Mesothelial cell of epicardium (in vitro differentiated cells): ENCODE measurements at places on chromosomes 4 and X.

GRCh38 chr4:176906709-176907108, 114.0 kb upstream of the VEGFC start:
- DNase-seq: no peak

DNA sequence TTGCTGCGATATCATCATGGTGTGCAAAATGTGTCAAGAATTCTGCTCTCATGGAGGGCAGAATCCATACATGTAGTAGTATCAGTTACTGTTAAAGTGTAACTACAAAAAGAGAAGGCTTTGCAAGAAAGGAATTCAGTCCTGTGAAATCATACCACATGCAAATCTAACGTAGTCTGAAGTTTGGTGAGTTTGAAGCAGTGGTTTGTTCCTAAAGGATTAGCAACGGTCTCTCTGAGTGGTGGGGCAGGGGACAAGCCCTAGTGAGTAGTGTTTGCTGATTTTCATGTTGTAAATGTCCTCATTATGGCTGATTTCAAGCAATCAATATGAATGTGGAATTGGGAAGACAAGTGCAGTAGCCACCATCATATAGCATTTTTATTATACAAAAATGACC, 47.1 kb upstream of the CLNK start:
- no peak for DNase-seq

GRCh38 chr4:128227991-128228571, 59.5 kb downstream of the PGRMC2 start:
- DNase-seq: no peak

DNA sequence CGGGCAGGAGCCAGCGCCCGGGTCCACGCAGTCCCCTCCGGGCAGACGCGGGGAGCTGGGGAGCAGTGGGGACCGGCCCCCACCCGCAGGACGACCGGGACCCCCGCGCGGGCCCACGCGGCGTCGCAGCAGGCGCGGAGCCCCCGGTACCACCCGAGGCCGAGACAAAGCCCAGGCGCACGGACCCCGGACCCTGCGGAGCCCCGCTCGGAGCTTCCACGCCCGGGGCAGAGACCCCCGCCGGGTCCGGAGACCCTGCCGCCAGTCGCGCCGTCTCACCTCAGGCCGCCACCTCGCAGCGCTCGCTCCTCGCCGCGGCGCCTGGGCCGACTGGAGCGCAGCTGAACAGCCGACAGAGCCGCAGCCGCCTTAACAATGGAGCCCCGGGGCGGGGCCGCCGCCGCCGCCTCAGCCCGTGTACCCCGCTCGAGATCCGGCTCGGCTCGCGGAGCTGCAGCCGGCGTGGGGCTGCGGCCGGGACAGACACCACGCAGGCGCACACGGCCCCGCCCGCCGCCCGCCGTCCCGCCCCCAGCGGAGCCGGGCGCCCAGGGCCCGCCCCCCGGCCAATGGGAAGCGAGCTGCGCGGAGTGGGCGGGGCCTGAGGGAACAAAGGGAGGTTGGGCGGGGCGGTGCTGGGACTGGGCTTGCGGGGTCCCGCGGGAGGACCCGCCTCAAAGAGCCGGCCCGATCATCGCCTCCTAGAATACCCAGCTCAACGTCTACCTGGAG, at the start of gene AFAP1:
AFAP1 (minus strand) TSS at position 485 of the 732 bp plus-strand sequence. CDS start 67,783 bp downstream, outside the sequence.
- peak; percentile 92 for DNase-seq

- no peak for DNase-seq
Observed at GRCh38 chrX:45619290-45619689, 418.6 kb upstream of the DIPK2B start.

DNA sequence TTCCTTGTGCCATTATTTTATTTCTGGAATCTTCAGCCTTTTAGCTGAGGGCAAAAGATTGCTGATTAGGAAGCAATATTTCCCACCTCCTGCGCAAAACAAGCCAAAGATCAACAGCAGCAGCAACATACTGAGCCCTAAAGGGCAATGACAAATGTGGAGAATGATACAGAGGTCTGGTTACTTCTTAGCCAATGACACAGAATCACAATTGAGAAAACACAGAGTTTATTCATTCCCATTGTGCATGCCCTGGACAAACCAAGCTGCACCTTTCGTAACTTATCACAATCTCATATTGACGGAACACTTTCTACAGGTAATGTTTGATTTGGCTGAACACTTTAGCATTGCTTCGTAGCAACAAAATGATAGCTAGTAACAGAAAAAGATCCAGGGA, 13.4 kb downstream of the F9 start:
- DNase-seq: no peak

DNA sequence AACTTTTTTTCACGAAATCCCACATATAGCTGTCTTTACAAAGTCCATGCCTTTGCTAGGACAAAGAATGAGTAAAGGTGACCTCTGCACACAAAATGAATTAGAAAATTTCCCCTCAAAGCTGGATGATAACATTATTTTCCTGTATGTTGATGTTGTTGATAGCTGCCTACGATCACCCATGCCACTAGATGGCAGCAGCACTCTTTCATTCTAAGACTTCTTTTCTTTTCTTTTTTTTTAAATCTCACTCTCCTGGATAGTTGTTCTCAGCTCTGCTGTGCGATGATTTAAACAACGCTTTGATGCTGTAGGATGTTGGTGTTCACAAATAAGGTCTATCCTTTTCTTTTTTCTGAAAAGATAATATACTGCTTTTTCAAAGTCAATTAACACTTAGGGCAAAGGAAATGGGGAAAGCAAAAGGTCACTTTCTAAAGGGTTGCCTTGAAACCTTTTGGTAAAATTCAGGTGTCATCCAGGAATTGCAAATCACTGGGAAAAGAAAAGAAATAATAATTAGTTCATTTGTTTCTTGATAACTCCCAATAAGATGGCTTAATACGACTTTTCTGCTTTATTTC, 266.8 kb downstream of the C4orf33 start:
- peak; percentile 61 for DNase-seq

DNA sequence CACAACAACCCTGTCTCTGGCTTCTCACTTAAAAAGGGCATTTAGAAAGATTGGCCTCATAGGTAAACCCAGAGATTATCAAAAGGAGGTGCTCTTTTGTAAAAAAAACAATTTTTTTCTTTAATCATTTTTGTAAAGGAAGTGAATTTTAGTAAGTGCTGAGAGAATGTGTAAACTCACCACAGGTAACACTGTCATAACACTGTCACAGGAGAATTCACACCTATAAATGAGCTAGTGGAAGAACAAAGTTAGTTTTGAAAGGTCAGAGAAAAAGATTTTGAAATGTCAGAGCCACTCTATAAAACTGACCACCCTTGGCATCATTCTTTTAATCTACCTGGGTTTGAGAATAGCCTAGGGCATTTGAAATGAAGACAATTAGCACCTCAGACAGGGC, 3.3 kb upstream of the SH2D1A start:
- no peak for DNase-seq

- no peak for DNase-seq
Observed at GRCh38 chr4:28256295-28256694, 1395.7 kb downstream of the STIM2 start.

- no peak for DNase-seq
Observed at GRCh38 chr4:5993876-5994811, 24.1 kb downstream of the C4orf50 start.

DNA sequence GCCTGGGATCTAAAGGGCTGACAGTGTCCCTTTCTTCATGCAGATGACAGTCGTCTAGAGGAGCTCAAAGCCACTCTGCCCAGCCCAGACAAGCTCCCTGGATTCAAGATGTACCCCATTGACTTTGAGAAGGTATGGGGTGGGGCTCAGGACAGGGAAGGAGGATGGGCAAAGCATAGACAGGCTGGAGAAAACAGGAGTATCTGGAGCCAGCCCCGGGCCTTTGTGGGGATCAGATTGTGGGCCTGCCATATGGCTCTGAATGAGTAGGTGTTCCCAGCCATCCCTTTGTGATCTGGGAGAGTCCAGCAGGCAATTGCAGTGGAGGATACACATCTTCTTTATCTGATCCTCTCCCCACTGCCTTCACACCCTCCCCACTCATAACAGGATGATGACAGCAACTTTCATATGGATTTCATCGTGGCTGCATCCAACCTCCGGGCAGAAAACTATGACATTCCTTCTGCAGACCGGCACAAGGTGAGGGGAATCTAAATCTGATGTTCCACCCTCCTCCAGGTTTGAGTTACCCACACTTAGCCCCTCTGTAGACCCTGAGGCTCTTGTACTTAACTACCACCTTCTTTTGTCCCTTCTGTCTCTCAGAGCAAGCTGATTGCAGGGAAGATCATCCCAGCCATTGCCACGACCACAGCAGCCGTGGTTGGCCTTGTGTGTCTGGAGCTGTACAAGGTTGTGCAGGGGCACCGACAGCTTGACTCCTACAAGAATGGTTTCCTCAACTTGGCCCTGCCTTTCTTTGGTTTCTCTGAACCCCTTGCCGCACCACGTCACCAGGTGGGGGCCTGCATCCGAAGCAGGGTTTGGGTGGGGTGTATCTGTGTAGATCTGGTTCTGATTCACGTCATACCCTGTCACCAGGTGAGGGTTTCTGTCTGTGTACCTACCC, 5.8 kb upstream of the CDK16 start:
- DNase-seq: no peak

DNA sequence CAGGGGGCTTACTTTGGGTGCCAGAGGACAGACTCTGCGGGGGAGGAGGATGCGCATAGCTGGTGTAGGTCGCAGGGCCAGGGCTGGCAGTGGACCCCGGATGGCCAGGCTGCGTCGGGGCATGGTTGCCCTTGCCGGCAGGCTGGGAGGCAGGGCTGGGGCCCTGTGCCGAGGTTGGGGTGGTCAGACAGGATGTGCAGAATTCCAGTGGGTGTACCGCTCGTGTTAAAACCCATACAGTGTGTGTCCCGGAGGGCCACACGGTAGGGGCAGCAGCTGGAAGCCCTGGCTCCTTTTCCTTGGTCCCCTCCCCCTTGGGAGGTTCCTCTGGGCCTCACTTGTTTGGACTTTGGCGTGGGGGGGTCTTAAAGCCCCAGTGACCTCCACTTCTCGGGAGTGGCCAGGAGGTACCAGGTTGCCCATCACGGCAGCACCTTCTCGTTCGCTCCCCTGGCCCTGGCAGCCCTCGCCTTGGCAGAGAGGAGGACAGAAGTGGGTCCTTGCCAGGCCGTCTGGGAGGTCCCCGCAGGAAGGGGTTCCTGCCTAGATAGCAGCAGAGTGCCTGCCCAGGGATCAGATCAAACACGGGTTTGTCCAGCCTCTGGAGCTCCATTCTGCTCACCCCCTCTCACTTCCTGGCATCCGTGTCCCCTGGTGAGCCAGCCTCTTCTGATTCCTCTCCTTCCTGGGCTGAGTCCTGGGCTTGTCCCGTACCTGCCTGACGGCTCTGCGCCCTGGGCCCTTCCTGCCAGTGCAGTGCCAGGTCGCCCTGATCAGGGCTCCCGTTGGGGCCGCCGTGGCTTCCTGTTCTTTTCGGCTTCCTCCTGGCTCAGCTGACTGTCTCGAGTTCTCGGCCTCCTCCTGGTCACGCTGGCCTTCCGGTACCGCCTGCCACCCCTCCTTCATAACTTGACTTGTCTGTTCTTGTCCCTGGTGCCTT, 56.7 kb upstream of the HGFAC start:
- no peak for DNase-seq

DNA sequence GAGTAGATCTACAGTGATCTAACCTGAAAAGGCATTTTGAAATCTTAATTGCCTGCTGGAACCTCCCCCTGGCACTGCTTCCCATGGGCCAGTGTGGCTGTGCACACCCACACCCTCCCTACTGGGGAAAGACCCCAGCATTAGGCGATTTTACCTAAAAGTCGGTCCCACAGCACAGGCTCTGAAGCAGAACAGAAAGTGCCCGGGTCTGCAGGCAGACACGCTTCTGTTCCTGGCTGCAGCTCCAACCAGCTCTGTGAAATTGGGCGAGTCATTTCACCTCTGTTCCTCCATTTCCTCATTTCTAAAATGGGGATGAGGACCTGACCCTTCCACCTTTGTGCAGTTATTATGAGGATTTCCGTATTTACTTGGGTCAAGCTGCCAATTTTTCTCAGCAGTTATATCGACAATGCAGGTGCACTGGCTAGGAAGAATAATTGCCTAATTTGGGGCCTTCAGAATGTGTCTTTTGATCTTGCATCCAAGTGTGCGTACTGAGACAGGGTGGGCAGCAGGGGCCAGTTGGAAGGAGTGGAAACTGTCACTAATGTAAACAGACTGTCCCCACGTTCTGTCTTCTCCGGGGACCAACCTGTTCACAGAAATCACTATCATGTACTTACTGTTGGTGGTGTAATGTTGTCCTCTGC, 7.1 kb downstream of the KLF3 start:
- no peak for DNase-seq

- no peak for DNase-seq
Observed at GRCh38 chrX:104696667-104697066, 130.7 kb downstream of the IL1RAPL2 start.

DNA sequence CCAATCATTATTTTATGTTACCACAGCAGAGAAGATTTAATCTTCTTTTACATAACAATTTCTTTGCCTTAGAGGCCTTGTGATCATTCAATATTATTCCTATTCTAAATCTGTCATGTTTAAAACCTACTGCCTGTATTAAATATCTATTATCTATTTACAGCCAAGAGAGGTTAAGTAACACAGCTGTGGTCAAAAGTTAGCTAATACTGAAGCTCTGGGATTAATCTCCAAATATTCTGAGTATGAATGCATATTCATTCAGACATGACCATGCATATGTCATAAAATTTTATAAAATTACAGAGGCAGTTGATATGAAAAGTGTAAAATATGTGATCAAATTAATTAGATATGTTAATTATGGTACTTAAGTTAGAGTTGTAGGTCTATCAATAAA, 187.9 kb upstream of the MAB21L2 start:
- DNase-seq: no peak

DNA sequence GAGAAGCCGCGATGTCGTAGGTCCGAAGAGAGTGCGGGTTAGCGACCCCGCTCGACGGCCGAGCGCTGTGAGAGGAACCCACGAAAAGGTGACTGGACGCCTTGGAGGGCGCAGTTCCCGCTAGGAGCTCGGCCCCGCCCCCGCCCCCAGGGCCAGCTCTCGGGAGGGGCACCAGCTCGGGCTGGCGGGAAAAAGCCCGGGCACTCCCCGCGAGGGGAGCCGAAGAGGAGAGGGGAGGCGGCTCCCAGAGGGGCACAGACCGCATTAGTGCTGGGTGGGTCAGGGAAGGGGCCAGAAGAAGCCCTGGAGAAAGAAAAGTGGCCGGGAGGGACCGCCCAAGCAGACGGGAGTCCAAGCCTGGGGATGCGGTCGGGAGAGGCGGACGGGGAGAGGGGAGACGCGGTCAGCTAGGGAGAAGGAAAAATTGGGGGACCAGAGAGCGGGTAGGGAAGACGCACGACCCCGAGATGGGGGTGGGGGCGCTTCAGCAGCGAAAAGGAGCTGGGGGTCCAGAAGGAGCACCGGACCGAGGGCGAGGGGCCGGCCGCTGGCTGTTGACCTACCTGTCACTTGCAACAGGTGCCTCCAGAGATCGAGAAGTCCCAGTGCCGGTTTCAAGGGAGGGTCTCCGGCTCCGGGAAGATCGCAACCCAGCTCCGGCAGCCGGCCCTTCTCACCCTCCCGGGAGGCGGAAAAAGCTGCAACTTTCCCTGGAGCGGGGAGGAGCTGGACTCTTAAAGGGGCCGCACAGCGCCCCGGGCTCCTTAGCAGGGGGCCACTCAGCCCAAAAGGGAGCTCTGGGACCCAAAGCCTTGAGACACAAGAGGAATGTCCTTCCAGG, at the start of gene SYTL4:
SYTL4 (minus strand) TSS at position 681 of the 841 bp plus-strand sequence. CDS start 30,084 bp downstream, outside the sequence.
- DNase-seq: no peak
